Upper lobe of left lung (tissue), 6 donors: ENCODE measurements at places on chromosomes 6 and 20. TPM values are rescaled to one million over a fixed set of nuclear protein-coding genes. Genes with fewer than 3 reads are reported as not detected.

DNA sequence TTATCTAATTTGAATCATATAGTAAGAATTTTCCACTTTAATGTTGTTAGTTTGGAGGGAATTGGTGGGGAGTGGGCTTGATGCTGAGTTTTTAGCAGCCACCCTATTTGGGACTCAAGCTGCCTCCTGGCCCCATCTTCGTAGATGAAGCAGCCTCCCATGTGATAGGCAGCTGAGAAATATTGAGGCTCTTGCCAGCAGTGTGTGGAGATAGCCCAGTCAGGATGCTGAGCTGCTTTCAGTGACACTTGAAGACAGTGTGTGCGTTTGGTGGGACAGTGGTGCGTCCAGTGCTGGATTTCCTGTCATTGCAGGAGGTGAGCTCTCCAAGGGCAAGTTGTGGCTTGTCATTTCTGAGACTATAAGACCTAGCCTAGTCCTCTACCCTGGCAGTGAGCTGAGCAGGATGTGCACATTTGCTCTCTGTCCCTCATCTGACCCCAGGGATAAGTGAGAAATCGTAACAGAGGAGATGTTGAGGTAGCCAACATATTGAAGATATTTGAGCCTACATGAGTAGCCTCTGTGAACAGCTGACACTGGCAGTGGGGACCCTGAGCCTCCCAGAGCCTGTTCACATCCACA lies 47.9 kb upstream of the RNF8 start:
- no peak for DNase-seq

C20orf144 gene
- total RNA-seq: not detected

CD83 gene
- 27.4 TPM for total RNA-seq

DNA sequence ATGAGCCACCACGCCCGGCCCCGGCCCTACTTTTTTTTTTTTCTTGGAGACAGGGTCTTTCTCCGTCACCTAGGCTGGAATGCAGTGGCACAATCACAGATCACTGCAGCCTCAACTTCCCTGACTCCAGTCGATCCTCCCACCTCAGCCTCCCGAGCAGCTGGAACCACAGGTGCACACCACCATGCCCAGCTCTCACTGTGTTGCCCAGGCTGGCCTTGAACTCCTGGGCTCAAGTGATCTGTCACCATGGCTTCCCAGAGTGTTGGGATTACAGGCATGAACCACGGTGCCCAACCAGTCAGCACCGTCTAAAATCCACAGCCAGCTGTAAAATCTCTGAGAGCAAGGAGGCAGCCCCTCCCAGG lies 17.4 kb downstream of the SLC17A9 start:
- no peak for DNase-seq
